ENCODE measurements at places on chromosomes 2 and 18.
A peak's percentile ranks its signal among the peaks of the same experiment; 100 is the strongest.

DNA sequence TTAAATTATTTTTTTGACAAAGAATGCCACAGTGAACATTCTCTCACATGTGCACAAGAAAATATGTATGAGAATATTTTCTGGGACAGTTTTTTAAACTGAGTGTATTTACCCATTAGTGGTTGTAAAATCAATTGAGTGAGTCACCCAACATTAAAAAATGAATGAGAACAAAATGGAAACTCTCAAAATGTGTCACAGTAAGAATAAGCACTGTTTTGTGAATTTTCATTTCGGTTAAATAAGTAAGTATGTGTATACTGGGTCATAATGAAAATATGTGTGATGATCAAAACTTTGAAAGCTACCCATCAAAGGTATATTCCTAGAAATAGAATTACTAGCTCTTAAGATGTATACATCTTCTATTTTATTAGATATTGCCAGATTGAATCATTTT, 11.6 kb downstream of the BABAM2 start:
- DNase-seq = no peak

DNA sequence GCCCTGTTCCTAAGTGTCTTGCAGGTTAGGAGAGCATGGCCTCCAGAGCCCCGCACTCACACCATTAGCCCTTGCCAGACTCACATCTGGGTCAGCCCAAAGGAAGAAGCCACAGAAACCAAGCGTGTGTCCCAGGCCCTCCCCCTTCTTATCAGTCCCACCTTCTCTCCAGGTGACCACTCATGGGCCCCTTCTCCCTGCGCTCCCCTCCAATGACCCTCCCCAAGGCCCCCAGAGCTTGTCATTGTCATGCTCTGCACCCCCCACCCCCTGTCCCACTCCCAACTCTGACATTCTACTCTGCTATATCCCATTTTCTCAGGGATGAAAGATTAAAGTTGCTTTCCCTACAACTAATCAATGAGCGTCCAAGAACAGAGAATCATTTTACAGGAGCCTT, 30.1 kb downstream of the CAPN14 start:
- DNase-seq = no peak

GRCh38 chr2:67260343-67261277, 136.5 kb upstream of the ETAA1 start:
- DNase-seq = peak; percentile 95

- peak; percentile 35 for DNase-seq
These were observed 47.4 kb downstream of the TSPYL6 start for GRCh38 chr2:54208364-54209240.

DNA sequence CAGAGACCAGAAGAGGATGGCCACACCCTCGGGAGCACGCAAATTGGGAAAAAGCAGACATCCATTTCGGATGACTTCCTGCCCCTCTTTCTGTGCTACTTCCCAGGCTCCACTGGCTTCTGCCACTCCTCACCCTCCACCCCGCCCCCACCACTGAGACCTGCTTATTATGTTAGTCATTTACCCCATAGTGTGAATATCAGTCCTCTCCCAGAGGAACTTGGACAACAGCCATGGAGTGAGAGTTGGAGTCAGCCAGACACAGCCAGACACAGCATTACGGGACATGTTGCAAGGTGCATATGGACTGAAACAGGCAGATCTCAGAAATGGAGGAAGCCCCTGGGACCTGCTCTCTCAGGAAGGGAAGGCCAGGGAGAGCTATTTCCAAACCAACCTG, 51.8 kb downstream of the CTIF start:
- DNase-seq = no peak

DNA sequence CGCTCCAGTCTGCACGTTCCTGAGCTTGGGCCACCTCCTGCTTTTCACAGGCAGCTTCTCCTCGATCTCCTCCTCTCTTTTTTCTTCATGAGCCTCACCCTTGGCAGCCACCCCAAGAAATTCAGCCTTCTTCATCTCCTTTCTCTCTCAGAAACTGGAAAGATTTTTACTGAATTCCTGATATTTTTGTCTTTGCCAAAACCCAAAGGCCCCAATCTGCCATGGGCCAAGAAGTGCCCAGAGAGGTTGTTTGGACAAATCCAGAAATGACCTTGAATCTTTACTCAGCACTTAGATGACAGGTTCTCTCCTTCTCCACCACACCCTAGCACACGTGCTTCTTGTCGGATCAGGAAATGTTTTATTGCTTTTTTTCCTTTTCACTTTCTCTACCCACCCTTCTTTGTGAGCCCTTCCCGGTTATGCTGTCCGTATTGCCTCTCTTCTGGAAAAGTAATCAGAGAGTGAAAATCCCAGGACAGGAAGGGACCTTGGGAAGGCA, 134.5 kb upstream of the TNP1 start:
- DNase-seq = no peak

GRCh38 chr2:192854031-192854430, 659.3 kb upstream of the TMEFF2 start:
- no peak for DNase-seq

DNA sequence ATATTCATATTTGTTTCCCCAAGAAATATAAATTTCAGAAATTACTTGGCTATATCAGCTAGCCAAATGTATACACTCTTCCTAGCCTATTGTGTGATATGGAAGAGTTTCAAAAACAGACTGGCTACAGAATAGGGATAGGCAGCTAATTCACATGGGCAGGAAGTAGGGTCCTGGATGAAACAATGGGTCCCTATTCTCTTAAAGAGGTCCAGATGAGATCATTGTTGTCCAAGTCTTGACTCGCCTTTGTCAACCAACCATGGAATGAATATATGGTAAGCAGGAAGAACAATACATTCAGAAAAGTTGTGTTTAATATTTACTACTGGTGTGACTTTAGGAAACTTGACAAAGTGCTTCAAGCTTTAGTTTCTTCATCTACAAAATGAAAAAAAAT, 319.9 kb downstream of the NBAS start:
- no peak for DNase-seq

GRCh38 chr2:44168681-44169154, at the start of gene PPM1B:
TSS of gene PPM1B (plus strand) at chr2:44168875. CDS start at chr2:44201200, 32,325 bp downstream.
- DNase-seq = no peak

GRCh38 chr2:217733461-217733860, 269.3 kb downstream of the TNS1 start:
- DNase-seq = no peak

DNA sequence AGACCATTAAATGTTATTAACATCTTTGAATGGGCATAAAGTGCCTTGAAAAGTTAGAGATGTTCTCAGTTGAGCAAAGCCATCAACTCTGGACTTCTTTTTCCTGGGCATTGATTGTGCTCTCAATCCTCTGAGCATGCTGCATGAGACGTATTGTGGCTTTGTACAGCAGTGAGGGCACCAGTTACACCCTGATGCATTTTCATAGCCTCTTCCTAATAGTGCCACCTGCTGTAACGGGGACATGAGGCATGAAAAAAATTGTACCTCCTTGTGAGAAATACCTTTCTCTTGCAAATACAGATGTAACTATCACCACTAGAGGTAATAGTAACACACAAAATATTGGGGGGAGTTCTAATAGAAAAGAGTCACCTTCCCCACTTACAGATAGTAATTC, 697.5 kb downstream of the TMEM182 start:
- no peak for DNase-seq

DNA sequence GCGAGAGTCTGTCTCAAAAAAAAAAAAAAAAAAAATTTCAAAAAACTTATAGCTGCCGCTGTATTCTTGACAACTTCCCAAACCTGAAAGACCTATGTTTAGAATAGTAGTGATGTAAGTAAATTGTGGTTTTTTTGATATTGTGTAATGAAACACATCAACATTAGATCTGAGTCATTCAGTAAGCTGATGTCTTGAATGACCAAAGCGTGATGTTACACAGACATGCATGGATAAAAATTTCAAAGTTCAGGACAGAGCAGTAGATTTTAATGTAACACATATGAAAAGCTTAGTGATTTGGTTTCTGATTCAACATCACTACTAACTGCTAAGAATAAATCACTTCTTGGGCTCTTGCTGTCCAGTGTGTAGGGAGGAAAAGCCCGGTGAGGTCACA, 69.3 kb upstream of the MEX3C start:
- DNase-seq = no peak

DNA sequence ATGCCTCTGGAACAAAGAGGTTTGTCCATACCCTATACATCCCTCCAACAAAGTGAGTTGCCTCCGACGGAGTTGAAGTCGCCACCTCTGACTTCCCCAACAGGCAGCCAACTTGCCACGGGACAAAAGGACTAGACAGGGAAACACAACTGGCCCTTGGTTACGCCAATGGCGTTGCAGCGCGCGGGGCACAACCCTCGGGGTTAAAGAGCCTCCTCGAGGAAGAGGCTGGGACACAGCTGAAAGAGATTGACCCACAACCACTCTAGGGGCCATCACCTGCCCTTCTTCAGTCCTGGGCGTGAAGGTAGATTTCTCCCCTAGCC, 545 bp downstream of the GTF3C2 start:
- no peak for DNase-seq

DNA sequence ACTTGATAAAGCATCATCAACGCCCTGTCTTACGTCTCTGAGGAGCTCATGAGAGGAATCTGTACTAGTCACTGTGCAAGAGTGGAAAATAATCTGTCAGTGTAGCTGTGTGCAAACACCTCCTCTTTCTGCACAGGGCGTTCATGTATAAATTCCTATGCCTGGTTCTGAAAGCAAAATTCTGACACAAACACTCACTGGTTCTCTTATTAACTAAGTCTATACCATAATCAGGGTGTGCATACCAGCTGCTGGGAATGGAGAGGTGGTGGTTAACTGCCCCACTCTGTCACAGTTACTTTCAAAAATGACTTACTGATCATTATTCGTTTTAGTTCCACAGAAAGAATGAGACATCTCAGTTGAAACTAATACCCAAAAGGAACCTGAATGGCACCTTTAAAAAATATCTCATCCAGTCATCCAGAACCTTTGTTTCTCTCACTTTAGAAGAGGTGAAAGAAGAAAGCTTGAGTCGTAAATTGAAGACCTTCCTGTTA, 35.7 kb downstream of the STK39 start:
- no peak for DNase-seq

- DNase-seq = no peak
These were observed 5.3 kb downstream of the ADCY3 start for GRCh38 chr2:24914713-24915112.

GRCh38 chr18:33051407-33051806, 278.6 kb upstream of the KLHL14 start:
- DNase-seq = peak; percentile 4

DNA sequence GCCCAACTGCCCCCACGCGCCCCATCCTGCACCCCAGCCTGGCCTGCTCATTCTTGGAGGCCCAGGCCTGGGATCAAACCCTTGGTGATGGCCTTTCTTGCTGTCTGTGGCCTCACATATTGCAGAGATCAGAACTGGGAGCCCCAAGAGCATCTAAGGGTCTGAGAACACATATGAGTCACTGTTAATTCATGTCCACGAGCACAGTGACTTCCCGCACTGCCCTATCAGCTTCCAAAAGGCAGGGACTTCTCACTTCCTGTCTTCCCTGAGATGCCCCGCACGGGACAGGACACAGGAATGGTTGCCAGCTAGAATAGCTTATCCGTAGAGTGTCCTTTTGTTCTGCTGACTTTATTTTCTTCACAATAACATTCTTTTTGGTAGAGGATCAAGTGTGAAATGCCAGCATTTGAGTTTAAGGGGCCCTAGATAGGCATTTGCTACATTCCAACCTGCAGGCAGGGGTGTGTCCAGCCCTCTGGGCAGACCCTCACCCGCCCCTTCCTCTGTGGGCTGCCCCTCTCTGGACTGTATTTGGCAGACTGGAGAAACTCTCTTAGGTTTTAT, 21.1 kb upstream of the CELF4 start:
- DNase-seq = no peak

GRCh38 chr18:23135550-23136325, 453 bp downstream of the CABLES1 start:
- DNase-seq = no peak

DNA sequence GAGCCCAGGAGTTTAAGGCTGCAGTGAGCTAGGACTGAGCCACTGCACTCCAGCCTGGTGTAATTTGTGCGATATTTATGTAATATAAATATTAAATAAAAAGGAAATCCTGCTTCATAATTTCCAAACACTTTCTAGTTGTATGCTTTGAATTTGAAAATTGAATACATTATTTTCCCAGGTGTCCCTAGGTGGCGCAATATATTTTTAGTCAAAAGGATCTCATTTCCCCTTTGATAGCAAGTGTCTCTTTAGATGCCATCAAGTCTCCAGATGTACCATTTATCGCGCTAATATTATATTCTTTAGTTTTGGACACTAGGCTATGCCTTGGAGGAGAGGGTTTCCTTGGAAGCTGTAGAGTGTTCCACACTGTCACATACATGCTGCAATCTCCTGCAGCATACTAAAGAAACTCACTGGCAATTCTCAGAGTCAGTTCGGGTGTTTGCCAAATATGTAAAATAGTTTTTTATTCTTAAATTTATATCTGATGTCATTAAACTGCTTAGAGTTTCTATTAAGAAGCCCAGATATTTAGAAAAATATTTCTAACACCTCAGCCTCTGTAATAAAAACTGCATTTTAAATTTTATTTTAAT, 5.6 kb upstream of the WDR7 start:
- no peak for DNase-seq

GRCh38 chr18:21456428-21457178, 143.9 kb downstream of the ESCO1 start:
- DNase-seq = no peak

DNA sequence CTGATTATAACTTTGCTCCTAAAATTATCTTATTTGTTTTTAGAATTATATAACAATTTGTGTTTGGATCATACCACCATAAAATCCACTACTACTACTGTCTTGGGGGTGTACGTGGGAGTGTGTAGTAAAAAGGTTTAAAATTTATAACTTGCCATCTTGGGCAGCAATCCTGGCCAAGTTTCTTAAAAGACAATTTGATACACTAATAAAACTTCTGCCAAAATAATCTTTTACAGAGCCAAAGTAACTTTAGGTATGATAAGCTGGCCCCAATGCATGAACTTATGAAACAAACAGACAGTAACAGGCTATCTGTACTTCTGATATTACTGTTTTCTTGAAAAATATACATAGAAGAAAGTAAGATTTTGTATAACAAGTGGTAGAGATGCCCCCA, 11.3 kb upstream of the UBE2E3 start:
- no peak for DNase-seq

- no peak for DNase-seq
These were observed 1231.6 kb upstream of the GYPC start for GRCh38 chr2:125424266-125424785.

GRCh38 chr2:86636842-86637241, 13.2 kb upstream of the RNF103 start:
- DNase-seq = no peak

GRCh38 chr18:22398464-22398863, 19.3 kb downstream of the CTAGE1 start:
- peak; percentile 8 for DNase-seq

DNA sequence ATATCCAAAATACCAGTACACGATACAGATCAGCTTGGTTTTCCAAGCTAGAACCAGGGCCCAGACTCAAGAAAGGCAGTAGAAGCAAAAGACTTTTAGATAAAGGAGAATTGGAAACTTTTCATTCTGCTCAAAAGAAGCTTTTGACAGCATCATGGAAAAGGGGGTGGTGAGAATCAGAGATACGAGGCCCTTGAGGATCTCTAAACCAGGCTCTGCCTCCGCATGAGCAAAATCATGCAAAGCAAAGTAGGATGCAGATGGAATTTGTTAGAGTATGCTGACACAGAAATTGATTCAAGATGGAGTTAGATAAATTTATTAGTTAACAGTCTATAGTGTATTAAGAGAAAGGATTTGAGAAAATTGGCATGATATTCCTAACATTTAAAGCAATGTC, 39.8 kb downstream of the FAM98A start:
- DNase-seq = no peak
